Right ventricle myocardium superior (tissue), 1 donor: ENCODE measurements at places on chromosomes 7 and 10. TPM values are rescaled to one million over a fixed set of nuclear protein-coding genes. Genes with fewer than 3 reads are reported as not detected.

GRCh38 chr10:117830205-117830604 is 216.5 kb downstream of the RAB11FIP2 start:
- DNase-seq, result no peak

The PON2 gene
- total RNA-seq, result 38.9 TPM

DNA sequence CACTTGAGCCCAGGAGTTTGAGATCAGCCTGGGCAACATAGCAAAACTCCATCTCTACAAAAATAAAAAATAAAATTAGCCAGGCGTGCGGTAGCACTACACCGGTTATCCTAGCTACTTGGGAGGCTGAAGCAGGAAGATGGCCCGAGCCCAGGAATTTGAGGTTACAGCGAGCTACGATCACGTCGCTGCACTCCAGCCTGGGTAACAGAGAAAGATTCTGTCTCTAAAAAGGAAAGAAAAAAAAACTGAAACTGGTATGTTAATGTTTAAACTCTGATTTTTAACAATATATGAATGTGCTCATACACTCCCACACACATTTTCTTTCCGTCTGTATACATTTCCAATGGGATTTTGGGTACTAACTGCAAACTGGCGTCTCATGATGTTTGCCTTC is 140.6 kb upstream of the KMT2E start:
- no peak for DNase-seq

The NRBF2 gene
- total RNA-seq, result 7.7 TPM

The SPDYE3 gene
- total RNA-seq, result not detected

The HOXA4 gene
- 0.97 TPM for total RNA-seq

- no peak for DNase-seq
Measured at GRCh38 chr10:48694371-48695030, 9.8 kb downstream of the WDFY4 start.
